WERI-Rb-1 (cell line): ENCODE measurements at places on chromosomes 2 and 18.

DNA sequence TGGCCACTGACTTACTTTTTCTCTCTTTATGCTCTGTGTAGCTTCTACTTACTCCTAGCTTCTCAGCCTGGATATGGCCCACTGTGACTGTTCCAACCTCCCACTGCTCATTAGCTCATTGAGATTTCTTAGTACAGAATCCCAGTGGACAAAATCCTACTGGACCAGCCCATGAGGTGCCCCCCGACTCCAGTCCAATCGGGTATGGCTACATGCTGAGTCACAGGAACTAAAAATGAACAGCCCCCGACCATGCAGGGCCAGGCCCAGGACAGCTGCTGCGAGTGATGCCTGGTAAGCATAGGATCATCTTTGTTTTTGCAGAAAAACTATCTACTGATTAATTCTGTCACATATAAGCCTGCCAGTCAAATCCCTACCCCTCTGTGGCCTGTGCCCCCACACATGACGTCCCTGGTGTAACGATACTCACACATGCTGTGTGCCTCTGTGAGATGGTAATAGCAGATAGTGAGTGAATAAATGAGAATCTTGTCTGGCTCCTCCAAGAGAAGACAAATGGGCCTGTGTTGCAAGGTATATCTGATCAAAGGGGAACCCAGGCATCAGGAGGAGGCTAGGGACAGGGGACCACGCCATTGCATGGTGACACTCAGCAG lies 85.9 kb upstream of the KLF7 start:
- no peak for DNase-seq

DNA sequence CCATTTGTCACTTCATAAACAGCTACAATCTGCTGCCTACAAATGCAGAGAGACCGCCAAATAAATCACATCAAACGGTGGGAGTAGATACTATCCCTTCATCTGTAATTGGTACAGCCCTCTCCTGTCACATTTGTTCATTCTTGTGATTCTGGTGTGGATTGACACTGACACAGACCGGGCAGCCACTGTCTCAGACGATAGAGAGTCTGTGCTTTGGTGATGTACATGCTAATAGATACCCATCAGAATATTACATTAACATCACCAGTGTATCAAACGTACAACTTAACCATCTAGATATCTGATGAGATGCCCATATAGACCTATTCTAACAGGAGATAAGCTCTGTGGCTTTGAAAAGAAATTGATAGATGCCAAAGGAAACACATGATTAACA lies 419.7 kb upstream of the ZEB2 start:
- no peak for DNase-seq

GRCh38 chr18:79200546-79201268 lies 131.5 kb downstream of the ATP9B start:
- DNase-seq: no peak

GRCh38 chr2:240586919-240587800 lies 626 bp downstream of the CAPN10 start:
- DNase-seq: peak; percentile 37

DNA sequence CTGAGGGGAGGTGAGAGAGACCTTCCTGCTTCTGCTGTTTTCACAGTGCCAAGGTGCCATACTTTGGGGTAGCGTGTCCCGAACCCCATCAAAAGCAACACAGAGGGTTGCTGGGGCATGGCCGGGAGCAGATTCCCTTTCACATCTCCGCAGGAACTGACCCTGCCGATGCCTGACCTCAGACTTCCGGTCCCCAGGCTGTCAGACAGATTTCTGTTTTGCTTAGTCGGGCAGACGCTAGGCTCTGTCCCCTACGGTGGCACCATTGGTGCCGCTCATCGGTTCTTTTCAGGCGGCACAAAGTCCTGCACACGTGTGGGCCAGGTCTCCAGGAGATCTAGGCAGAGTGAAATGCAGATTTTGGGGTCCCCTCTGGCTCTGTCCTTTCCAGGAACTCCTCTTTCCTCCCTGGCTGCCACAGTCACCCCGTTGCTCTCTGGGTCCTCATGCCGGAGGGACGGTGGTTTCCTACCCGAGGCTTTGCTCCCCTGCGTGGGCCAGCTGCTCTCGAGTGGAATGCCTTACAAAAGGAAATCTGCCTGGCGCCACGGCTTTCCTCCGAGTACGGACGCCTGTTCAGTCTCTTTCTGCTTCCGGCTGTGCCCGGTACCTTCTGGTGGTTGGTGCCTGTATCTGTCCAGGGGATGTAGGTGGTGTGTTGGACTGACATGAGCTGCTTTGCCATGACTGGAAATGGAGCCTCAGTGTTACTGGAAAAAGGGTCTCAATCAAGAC lies 39.3 kb downstream of the RTP5 start:
- no peak for DNase-seq

DNA sequence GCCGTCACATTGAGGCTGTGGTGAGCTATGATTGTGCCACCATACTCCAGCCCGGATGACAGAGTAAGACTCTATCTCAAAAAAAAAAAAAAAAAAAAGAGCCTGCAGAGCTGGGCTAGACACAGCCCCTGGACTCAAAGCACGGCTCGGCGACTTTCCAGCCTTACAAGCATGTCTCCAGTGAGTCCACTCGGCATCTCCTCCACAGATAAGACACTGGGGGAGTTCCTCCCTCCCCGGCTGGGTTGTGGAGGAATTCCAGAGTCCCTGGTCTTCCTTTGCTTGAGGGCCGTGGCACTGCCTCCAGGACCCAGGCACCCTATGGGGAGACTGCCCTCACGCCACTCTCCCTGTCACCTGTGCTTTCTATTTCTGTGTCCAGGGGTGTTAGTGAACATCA lies 30.9 kb upstream of the RPL31 start:
- no peak for DNase-seq

GRCh38 chr2:128754246-128754724 lies 435.6 kb upstream of the HS6ST1 start:
- DNase-seq: no peak
